ENCODE measurements at places on chromosomes 13 and 19.
A peak's percentile ranks its signal among the peaks of the same experiment; 100 is the strongest.

DNA sequence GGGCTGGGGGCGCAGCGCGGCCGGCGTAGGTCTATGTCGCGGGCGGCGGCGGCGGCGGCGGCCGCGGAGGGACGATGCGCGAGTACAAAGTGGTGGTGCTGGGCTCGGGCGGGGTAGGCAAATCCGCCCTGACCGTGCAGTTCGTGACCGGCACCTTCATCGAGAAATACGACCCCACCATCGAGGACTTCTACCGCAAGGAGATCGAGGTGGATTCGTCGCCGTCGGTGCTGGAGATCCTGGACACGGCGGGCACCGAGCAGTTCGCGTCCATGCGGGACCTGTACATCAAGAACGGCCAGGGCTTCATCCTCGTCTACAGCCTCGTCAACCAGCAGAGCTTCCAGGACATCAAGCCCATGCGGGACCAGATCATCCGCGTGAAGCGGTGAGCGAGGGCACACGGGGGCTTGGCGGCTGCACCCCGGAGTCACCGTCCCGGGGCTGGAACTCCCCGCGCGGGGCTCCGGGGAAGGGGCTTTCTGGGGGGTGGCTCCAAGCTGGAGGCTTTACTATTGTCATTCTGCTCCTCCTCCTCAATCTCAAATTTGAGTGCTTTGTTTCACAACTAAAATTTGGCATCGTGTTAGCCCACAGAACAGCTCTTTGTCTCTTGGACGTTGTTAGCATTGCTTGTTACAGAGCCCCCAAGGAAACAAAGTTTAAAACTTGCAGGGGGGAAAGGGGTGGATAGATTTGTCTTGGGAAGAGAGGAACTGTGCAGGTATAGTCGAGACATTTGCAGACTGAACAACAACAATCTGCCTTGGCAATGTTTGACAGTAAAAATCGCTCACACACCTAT is 630 bp downstream of the RAP2A start:
- peak; percentile 42 for DNase-seq

- DNase-seq, result no peak
These were observed 101.5 kb downstream of the CCNA1 start for GRCh38 chr13:36533806-36534205.

DNA sequence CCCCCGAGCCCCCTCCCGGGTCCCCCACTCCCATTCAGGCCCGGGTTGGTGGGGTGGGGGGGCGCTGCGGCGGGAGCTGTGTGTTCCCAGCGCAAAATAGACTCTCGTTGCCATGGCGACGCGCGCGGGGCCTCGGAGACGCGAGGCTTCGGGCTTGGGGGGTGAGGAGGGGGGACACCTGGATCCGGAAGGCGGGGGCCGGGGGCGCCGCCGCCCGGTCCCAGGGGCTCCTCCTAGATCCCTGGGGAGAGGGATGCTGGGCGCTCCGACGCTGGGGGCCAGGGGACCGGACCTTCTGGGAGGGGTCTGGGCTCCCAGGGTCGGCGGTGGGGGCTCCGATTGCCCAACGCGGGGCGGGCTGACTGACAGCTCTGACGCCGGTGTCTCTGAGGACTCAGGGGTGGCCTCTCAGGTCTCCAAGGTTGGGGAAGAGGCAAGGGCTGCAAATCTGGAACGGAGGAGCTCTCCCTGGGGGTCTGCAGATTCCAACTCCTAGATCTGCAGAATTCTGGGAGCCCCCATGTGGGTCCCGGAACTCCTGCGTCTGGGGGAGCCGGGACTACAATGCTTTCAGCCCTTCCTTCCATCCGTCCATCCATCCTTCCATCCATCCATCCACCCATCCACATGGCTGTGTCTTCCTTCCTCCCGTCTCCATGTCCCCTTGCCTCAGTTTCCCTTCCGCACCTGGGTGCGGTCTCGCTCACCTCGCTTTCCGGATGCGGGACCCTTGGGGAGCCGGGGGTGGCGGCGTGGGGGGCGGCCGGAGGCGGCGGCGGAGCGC is 9.1 kb upstream of the SHISA7 start:
- DNase-seq, result no peak

- DNase-seq, result no peak
These were observed 34.4 kb downstream of the RAP2A start for GRCh38 chr13:97468331-97468730.

- DNase-seq, result no peak
These were observed 178.1 kb downstream of the TDRD3 start for GRCh38 chr13:60575142-60575541.

DNA sequence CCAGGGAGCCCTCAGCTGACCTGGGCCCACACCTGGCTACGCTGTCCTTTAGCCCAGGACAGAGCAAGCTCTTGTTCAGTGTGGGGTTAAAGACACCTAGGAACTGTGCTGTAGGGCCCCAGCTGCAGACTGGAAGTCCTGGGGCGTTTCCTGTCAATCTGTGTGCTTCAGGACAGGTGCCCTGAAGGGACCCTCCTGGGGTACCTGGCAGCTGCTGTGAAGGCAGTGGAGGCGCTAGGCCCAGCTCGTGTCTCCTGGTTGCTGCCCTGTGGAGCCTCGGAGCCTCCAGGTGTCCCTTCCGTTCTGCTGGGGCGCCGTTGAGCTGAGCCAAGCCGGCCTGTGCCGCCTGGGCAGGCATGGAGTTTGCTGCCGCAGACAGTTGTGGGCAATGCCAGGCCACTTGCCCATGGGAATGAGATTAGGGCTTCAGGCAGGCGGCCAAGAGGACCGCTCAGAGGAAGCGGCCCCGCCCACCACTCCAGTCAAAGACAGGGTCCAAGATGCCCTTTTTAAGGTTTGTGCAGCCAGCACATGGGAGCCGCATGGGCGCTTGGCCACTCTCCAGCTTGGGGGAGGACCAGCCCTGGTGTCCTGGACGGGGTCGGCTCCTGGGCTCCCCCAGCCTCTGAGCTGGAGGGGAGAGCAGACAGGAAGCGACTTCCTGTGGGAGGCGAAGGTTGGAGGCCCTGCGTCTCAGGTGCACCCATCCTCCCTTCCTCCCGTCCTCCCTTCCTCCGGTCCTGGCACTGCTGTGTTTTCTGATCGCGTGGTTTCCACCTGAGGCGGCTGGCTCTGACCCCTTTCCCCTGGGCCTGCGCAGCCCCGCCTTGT is 4.0 kb downstream of the PTBP1 start:
- peak; percentile 87 for DNase-seq

- DNase-seq, result no peak
These were observed 1784.6 kb downstream of the SLITRK5 start for GRCh38 chr13:89455741-89456140.

DNA sequence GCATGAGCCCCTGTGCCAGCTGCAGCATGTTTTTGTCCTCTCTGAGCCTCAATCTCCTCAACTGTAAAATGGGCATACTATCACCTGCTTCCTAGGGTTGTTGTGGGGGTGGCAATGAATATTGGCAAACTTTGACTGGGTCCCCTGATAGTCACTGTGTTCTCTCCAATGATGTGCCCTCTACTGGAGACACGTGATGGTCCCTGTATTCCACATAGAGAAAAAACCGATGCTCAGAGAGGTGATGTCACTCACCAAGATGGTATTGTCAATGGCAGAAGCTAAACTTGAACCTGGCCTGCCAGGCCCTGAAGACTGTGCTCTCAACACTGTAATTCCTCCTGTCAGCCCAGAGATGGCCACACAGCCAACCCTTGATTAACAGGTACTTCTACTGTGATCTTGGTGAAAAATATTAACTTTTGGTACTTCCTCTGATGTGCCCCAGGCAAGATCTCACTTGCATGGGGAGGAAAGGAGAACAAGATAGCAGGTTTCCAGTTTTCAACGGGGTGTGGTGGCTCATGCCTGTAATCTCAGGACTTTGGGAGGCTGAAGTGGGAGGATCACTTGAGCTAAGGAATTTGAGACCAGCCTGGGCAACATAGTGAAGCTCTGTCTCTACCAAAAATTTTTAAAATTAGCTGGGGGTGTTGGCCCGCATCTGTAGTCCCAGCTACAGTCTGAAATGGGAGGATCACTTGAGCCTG is 3.6 kb downstream of the CEACAM20 start:
- no peak for DNase-seq

DNA sequence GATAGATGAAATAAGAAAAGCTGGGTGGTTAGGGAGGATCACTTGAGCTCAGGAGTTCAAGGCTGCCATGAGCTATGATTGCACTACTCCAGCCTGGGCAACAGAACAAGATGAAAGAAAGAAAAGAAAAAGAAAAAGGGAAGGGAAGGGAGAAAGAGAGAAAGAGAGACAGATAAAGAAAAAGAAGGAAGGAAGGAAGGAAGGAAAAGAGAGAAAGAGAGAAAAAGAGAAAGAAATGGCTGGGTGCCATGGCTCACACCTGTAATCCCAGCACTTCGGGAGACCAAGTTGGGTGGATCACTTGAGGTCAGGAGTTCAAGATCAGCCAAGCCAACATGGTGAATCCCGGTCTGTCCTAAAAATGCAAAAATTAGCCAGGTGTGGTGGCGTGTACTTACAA is 21.1 kb downstream of the TEX101 start:
- DNase-seq, result no peak

- DNase-seq, result peak; percentile 25
These were observed 6.4 kb upstream of the NFIC start for GRCh38 chr19:3359919-3360420.

- no peak for DNase-seq
These were observed 21.7 kb downstream of the LILRB4 start for GRCh38 chr19:54684527-54684926.

DNA sequence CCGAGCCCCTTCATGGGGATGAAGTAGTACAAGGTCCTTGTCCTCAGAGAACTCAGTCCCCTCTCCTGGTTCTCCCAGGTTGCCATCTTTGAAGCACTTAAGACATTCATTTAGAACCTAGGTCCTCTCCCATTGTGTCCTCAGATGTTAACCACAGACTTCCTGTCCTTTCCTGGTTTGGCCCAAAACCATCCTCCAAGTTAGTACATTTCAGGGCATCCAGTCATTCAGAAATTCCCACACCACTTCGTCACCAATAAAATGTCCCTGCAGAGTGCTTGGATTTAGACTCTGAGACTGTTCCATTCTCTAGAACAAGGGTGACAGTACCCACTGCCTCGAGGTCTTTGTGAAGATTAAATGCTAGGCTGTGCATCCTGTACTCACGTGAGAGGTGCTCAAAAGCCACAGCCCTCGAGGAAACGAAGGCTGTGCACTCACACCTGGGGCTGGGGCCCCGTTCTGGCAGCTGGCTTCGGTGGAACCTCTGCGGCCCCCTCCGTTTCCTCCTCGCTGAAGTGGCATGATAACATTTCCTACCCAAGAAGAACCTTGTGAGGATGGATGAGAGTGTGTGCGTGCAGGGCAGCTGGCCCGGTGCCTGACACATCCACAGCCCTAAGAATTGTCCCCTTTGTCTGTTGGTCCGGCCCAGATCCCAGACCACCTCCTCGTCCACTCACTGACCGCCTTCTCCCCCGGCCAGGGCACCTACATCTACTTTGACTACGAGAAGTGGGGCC is 4.7 kb downstream of the LENG1 start:
- no peak for DNase-seq
